ENCODE measurements at places on chromosomes 12 and 14. TPM values are rescaled to one million over a fixed set of nuclear protein-coding genes. Genes with fewer than 3 reads are reported as not detected.
A peak's percentile ranks its signal among the peaks of the same experiment; 100 is the strongest.

DNA sequence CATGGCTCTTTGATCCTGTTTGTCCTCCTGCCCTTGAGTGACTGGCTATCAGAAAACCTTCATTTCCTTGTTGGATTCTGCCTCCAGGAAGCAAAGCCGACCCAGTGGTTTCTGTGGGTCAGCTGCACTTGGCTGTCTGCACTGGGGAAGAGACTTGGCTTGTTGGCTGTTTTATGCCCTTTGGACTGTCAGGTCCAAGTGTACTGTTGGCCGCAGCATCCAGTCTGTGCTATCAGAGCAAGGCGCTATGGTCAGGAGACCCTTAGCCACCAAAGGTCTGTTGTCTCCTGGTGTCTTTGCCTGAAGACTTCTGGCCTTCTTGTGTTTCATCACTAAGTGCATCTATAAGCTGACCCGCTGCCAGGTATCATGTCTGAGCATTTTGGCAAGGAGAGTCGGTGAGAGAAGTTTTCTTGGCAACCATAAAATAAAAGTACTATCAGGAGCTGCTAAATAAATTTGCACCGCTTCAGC, 177.4 kb upstream of the HIF1A start:
- no peaks in the 10 kb centered on the region for H3K36me3 ChIP-seq
- DNase-seq, result no peak
- H3K27me3 ChIP-seq, result no peaks in the 10 kb centered on the region
- no peak overlapping the region for H3K4me3 ChIP-seq

The GNS gene
- 90.5 TPM for total RNA-seq

DNA sequence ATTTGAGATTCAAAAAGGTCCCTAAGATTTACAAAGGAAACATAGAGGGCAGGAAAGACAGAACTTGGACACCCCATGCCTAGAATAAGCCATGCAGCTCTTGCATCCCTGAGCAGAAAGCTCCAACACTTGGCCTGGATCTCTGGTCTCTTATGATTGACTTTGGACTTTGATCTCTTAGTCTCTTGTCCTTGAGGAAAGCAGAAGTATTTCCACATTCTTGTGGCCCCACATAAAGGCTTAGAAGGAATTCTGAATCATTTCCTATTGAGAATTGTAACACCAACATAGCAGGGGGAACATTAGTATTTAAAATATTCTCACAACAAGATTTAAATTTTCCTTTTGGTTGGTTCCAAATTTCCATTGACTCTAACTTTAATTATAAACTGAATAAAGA, 283.7 kb upstream of the PRKD1 start:
- DNase-seq, result no peak
- no peak overlapping the region for H3K27ac ChIP-seq
- no peaks in the 10 kb centered on the region for H3K27me3 ChIP-seq
- peaks cover 4% of the 10 kb centered on the region for H3K4me1 ChIP-seq
- no peak overlapping the region for H3K4me3 ChIP-seq
- no peaks in the 10 kb centered on the region for H3K36me3 ChIP-seq

DNA sequence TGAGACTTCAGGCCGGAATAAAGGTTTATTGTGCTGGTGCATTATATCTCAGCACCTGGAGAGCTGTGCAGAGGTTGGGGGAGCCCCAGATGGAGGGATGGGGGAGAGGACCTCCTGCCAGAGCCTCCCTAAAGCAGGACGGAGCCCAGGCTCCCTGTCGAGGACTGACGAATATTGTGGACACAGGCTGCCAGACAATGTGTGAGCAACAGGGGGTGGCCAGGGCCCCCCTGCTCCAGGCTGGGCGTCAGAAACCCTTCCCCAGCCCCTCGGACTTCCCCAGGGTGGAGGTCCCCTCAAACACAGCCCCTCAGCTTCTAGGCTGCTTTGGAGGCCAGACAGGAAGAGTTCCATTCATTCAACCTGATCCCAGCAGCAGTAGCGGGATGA, 8.0 kb downstream of the TMEM119 start:
- H3K4me1 ChIP-seq, result peaks cover 3% of the 10 kb centered on the region
- no peak overlapping the region for H3K27ac ChIP-seq
- no peak overlapping the region for H3K4me3 ChIP-seq
- no peaks in the 10 kb centered on the region for H3K36me3 ChIP-seq
- no peak for DNase-seq

DNA sequence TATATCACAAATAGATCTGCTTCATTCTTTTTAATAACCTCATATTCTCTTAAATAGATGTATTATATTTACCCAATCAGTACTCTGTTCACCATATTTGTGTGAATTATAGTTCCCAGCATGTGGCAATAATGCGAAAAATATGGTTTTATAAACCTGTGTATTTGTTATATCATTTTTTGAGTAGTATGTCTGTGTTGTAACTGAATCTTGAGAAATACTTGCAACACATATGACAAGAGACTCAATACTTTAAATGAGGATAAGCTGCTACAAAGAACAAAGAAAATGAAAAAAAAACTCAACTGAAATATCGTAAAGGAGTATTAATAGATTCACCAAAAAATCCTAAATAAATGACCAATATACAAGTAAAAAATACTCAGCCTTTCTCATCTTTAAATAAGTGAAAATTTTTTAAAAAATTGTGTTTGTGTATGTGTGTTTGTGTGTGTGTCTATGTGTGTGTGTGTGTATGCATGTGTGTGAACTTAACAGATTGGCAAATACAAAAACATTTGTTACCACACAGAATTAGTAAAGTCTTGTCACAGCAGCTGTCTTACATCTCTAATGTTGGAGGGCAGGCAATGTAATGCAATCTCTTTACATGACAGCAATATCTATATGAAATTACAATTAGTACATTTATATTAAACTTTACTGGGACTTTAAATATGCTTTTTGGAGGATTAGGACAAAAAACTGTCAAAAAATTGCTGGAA, 441.9 kb upstream of the MGAT4C start:
- no peaks in the 10 kb centered on the region for H3K27me3 ChIP-seq
- H3K27ac ChIP-seq, result no peak overlapping the region
- H3K4me3 ChIP-seq, result no peak overlapping the region
- H3K36me3 ChIP-seq, result no peaks in the 10 kb centered on the region
- DNase-seq, result no peak

The RNF31 gene
- total RNA-seq, result 29.0 TPM

- no peaks in the 10 kb centered on the region for H3K4me1 ChIP-seq
- no peak overlapping the region for H3K27ac ChIP-seq
- no peaks in the 10 kb centered on the region for H3K36me3 ChIP-seq
These were observed 254.8 kb downstream of the PRKD1 start for GRCh38 chr14:29672831-29673230.

DNA sequence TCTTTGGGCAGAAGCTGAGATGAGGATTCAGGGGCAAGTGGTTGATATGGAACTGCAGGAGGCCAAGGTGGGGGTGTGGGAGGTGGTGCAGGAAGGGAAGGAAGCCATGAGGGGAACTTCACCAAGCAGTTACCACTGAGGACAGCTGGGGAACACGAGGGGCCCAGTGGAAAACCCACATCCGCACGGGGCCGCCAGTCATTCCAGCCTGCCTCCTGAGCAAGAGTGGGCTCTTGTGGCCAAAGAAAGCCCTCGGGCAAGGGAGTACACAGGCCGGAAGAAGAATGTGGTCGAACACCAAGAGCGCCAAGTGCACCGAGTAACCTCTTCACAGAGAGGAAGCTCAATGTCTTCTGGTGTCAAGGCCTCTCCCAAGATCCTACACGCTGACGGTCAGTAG, 252.2 kb upstream of the FOXN3 start:
- H3K36me3 ChIP-seq, result no peaks in the 10 kb centered on the region
- no peak overlapping the region for H3K27ac ChIP-seq
- DNase-seq, result no peak
- H3K4me1 ChIP-seq, result peaks cover 7% of the 10 kb centered on the region

GRCh38 chr12:3049611-3050249, 27.4 kb upstream of the TSPAN9 start:
- H3K4me1 ChIP-seq, result no peaks in the 10 kb centered on the region
- H3K27me3 ChIP-seq, result no peaks in the 10 kb centered on the region
- H3K4me3 ChIP-seq, result no peak overlapping the region

DNA sequence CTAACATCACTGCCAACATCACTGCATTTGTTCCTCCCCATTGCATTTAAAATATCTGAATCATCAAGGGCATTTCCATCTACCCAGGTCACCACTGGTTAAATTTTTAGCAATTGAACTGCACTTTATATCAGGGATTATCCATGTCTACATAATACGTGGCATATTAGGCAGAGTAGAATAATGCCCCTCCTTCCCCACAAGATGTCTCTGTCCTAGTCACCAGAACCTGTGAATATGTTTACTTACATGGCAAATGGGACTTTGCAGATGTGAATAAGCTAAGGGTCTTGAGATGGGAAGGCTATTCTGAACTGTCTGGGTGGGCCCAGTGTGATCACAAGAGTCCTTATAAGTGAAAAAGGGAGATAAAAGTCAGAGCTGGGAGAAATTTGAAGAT, 181.7 kb upstream of the ARID2 start:
- H3K27me3 ChIP-seq, result no peaks in the 10 kb centered on the region
- no peak for DNase-seq
- no peaks in the 10 kb centered on the region for H3K36me3 ChIP-seq

- H3K36me3 ChIP-seq, result no peaks in the 10 kb centered on the region
- no peak overlapping the region for H3K4me3 ChIP-seq
- no peaks in the 10 kb centered on the region for H3K27me3 ChIP-seq
These were observed 150.1 kb downstream of the SUDS3 start for GRCh38 chr12:118526255-118527095.

The OVCH1 gene
- total RNA-seq, result not detected

- peak overlapping the region; percentile 76 for H3K27ac ChIP-seq
- H3K36me3 ChIP-seq, result peaks cover 26% of the 10 kb centered on the region
- no peaks in the 10 kb centered on the region for H3K27me3 ChIP-seq
- H3K4me1 ChIP-seq, result peaks cover 92% of the 10 kb centered on the region
- no peak for DNase-seq
- H3K4me3 ChIP-seq, result no peak overlapping the region
These were observed 8.6 kb downstream of the INF2 start for GRCh38 chr14:104697892-104698583.

The STYX gene
- 21.0 TPM for total RNA-seq

GRCh38 chr14:68157971-68158371, 338.4 kb downstream of the RAD51B start:
- H3K27ac ChIP-seq, result no peak overlapping the region
- peaks cover 37% of the 10 kb centered on the region for H3K4me1 ChIP-seq
- DNase-seq, result no peak
- H3K4me3 ChIP-seq, result no peak overlapping the region
- H3K36me3 ChIP-seq, result no peaks in the 10 kb centered on the region

DNA sequence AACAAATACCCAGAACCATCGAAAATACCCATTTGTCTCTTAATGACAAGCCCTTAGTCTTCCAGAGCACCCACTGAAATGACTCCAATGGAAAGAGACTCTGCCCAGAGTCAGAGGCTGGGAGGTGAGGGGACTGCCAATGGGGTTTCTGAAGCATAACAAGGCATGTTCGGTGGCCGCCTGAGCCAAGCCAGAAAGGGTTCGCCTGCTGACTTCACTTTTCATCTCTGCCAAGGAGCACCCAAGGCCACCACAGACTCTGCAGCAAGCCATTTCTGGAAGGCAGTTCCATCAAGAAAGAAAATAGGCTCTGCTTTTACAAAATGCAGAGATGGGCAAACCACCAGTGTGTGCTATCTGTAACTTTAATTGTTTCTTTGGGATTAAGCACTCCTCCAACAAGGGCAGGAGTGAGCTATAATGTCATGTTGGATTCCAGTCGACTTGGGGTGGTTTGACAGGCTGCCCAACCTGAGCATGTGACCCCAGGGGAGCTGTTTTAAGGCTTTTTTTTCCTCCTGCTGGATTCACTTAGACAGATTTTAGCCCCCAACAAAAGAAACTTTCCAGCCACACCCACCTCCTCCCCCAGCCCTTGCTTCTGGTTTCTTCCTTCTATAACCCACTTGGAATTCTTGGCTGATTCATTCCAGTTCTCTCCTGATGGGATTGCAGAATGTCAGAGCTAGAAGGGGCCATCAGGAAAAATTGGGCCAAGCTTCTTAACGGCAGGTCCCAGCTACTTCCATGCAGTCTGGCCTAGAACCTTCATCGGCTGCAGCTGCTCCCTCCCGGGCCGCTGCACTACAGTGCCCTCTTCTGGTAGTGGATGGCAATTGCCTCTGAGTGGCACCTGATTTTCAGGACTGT, 24.1 kb downstream of the CKAP4 start:
- peaks cover 4% of the 10 kb centered on the region for H3K4me1 ChIP-seq
- no peak overlapping the region for H3K27ac ChIP-seq
- no peaks in the 10 kb centered on the region for H3K36me3 ChIP-seq

DNA sequence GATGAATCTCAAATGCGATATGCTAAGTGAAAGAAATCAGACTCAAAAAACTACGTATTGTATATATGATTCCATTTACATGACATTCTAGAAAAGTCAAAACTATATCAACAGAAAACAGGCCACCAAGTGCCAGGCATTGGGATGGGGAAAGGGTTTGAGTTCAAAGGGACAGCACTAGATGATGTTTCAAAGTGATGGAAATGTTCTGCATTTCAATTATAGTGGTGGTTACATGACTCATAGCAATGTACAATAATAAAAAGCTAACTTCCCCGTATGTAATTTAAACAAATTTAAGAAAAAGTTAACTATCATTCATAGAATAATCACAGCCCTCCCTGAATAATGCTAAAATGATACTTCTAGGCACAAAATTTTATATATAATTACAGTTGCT, 13.5 kb downstream of the HECTD1 start:
- H3K27ac ChIP-seq, result no peak overlapping the region
- peaks cover 24% of the 10 kb centered on the region for H3K36me3 ChIP-seq
- H3K4me1 ChIP-seq, result peaks cover 80% of the 10 kb centered on the region
- no peaks in the 10 kb centered on the region for H3K27me3 ChIP-seq

The IL31 gene
- not detected for total RNA-seq

The CD163 gene
- 192 TPM for total RNA-seq

The FBLN5 gene
- total RNA-seq, result 113 TPM

DNA sequence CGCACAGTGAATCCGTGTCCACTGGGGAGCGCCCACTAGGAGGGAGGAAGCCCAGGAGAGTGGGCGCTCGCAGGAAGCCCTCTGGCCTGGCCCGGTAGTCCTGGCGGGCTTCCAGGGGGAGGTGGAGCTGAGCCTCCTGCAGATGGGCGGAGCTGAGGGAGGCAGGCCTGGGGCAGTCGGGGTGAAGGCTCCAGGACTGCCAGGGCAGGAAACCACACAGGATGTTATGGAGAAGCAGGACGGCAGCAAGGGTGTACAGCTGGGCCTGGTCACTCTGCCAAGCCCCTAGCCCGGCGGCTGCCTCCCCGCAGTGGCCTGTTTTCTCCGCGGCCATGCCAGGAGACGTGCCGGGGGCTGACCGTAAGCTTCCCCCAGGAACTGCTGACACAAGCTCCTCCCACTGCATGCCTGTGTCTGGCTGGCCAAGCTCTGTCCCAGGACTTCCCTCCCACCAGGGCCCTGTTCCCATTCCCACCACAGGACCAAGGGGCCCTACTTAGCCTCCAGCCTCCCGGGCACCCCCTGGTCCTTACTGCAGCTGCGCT, 143.4 kb upstream of the C14orf180 start:
- no peaks in the 10 kb centered on the region for H3K36me3 ChIP-seq
- peak overlapping the region; percentile 49 for H3K4me3 ChIP-seq
- peaks cover 14% of the 10 kb centered on the region for H3K27me3 ChIP-seq
- H3K4me1 ChIP-seq, result peaks cover 19% of the 10 kb centered on the region
- peak; percentile 91 for DNase-seq
- H3K27ac ChIP-seq, result peak overlapping the region; percentile 27

The MIA2 gene
- total RNA-seq, result 17.0 TPM
